Activated naive CD4-positive, alpha-beta T cell treated with anti-CD3 and anti-CD28 coated beads, Interleukin-2, amount 50 U/mL, for 16 hours (primary cell): ENCODE measurements at places on chromosomes 6 and 20.

GRCh38 chr6:3159805-3160781, 2.7 kb upstream of the TUBB2A start:
- peak; percentile 55 for DNase-seq

GRCh38 chr6:57182017-57182432, 9.9 kb downstream of the BAG2 start:
- no peak for DNase-seq

- no peak for DNase-seq
These were observed 249.7 kb upstream of the AFDN start for GRCh38 chr6:167576828-167577503.

- DNase-seq = no peak
These were observed 58.7 kb upstream of the TGM3 start for GRCh38 chr20:2237059-2237458.

GRCh38 chr20:59010995-59011873, 4.2 kb upstream of the CTSZ start:
- no peak for DNase-seq

DNA sequence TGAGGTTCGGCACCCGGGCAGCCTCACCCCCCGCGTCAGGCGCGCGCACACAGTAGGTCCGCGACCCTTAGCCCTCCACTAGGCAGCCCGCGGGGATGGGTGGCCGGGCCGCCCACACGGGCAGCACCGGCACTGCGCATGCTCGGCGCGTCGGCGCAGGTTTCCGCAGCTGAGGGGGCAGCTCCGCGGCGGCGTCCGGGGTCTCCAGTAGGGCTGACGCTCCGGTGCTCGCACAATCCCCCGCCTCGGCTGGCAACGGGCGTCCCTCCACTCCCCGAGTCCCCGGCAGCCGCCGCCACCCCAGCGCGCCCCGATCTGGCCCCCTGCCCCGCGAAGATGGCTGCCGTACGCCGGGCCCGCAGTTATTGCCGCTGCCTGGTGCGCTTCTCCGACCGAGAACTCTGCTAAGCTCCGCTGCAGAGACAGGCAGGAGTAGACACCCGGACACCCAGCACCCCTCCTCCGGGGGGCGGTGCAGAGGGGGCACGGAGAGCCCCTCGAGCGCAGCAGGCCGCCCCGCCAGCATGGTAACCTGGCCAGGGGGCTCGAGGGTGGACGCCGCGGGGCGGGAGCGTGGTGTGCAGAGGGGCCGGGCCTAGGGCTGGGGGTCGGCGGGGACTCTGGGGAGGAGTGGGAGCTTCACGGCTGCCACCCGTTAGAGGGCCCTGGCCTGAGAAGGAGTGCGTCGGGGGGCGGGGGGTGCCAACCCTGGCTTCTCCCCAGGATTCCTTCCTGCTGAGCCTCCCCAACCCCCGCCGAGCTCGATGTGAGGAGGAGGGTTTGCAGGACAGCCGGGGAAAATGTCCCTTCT, at the start of gene FBXO9:
Gene FBXO9, plus strand, starts transcription at position 139 of the 811 bp plus-strand sequence. Its CDS starts 386 bp downstream, at position 525.
- DNase-seq = peak; percentile 79

DNA sequence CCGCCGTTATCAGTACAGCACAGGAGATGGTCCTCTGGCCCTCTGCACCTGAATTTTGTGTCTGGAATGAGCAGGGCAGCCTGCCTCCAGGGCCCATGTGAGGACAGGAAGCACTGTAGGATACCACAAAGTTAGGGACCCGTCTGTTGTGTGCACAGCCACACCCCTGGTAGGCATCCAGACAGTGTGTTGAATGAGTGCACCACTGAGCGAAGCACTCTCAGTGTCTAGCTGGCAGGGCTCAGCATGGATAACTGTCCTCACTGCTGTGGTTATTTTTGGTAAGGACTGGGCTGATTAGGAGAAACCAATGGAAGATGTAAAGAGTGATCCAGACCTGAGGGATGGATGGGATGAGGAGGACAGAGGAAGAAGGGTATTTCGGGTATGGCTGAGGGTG, 178.7 kb downstream of the CLIC5 start:
- DNase-seq = no peak

- peak; percentile 94 for DNase-seq
These were observed at the start of gene UBE2C for GRCh38 chr20:45812157-45813005. Gene UBE2C (plus strand): TSS chr20:45812644. CDS start chr20:45812696, 52 bp downstream.

DNA sequence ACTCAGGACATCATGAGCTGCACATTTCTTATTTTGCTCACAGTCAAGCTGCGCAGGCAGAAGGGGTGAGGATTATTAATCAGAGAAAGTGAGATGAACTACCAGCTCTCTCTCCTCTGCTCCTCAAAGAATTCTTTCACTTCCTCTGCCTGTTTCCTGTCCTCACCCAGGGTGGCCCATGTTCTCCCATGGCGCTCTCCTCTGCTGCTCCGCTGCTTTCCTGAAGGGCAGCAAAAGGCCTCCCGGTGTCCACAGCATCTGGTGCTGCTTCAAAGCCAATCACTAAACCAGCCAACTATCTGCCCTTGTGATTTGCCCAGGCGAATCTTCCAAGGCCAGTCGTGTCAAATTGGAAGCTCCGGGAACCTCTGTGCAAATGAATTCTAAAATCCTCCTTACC, 324.2 kb downstream of the TPBG start:
- DNase-seq = no peak

GRCh38 chr6:129597023-129597713, 112.8 kb downstream of the ARHGAP18 start:
- no peak for DNase-seq

DNA sequence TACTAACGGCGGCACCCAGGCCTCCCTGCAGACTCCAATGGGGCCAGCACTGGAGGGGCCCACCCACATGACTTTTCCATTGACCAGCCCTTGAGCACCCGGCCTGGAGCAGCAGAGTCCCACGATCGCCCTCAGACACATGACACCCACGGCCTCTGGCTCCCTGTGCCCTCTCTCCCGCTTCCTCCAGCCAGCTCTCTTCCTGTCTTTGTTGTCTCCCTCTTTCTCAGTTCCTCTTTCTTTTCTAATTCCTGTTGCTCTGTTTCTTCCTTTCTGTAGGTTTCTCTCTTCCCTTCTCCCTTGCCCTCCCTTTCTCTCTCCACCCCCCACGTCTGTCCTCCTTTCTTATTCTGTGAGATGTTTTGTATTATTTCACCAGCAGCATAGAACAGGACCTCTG, 26.1 kb upstream of the FANCE start:
- DNase-seq = no peak

GRCh38 chr20:5056801-5057599, 55.7 kb upstream of the SLC23A2 start:
- peak; percentile 71 for DNase-seq
